AG04450 (cell line): ENCODE measurements at places on chromosomes 3 and 15. TPM values are rescaled to one million over a fixed set of nuclear protein-coding genes. Genes with fewer than 3 reads are reported as not detected.

DNA sequence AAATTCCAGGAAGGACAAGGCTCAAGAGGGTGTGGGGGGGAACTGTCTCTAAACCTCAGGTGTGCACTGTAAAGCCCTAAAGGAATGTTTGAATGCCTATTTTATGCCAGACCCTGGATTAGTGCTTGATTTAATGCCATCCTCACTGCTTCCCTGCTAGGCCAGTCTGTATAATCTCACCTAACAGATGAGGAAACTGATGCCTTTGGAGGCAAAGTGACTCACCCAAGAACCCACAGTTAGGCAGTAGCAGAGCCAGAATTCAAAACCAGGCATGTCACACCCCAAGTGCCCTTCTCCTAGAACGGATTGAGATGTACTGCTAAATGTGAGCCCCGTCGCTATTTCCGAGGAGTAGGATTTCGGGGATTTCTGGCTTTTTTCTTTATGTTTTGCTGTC, 7.8 kb downstream of the CAMK1 start:
- no peak for DNase-seq

Gene DUOX1
- polyA plus RNA-seq, result not detected in 2 replicates

Gene ISG20
- polyA plus RNA-seq, result 5.2 and 5.5 TPM in 2 replicates

Gene SPATA12
- polyA plus RNA-seq, result not detected in 2 replicates

DNA sequence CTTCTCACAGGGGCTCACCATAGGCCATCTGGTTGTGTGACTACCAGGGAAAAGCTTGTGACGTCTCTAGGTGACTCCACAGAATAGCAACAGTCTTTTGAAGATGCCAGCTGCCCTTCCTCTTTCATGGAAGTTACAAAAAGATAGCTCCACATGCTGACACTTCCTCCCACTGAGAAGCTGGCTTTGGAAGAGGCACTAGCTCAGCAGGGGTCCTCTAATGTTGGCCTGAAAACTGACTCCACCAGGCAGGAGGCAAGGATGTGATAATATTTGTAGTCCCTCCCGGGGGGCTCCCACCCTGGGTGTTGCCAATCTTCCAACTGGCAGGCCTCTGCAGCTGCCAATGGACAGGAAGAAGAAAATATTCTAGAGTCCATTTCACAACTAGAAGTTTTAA, 343.5 kb downstream of the NEK10 start:
- no peak for DNase-seq

DNA sequence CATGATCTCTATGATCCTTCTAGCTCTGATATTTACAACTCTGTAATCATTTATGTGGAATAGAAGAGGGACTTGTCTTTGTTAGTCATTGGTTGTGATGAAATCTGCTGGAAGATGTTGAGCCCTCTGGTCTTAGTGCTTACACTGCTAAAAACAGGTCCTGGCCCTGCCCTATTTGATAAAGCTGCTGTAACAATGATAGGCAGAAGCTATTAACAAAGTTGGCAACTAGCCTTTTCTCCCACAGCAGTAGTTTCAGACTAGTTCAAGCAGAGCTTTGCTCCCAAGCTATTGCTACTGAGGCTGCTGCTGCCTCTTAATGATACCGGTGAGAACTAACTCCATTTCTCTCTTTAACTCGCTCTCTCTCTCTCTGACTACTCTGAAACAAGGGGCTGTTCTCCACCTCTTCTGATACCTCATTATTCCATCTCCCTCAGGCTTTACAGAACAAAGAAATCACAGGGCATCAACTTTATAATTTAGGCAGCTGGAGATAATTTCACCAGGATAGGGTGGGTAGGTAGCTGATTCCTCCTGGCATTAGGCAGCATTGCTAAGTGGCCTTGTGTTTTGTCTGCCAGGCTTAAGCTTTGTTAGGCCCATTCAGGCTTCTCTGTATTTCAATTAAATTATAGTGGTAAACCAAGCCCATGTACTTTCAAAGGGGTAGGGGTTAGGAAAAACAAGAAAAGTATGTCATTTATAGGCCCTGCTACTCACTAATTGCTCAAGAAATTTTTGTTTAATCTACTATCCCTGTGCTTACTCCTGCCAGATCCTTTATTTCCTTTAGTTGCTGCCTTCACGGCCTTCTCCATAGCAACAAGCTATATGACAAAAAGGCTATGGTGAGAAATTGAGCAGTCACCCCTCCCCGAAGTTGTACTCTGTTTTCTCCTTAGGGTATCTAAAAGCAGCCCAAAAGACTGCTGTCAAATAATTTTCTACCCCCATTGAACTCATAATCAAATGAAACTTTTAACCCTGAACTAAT, 139.6 kb downstream of the RBPMS2 start:
- DNase-seq, result peak; percentile 42

DNA sequence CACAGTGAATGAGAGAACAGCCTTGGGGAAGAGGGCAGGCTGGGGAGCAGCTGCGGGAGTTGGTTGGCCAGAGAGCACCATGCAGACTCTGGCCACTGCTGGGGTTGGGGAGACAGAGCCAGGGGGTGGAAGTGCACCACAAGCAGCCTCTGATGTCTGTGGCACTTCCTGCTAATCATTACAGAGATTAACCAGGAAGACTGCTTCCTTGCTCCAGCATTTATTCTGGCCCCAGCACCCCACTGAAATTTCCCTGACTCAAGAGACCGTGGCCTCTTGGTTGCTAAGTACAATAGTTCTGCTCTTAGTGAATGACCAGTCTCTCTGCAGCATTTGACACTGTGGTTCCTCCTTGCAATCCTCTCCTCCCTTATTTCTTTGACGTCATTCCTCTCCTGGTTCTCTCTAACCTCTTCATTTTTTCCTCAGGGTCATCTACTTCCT, 266.2 kb upstream of the ROPN1 start:
- no peak for DNase-seq

Gene CKMT1A
- not detected in 2 replicates for polyA plus RNA-seq

Gene SPSB4
- polyA plus RNA-seq, result not detected in 2 replicates

- no peak for DNase-seq
These were observed 93.4 kb downstream of the ABHD5 start for GRCh38 chr3:43783987-43784639.

DNA sequence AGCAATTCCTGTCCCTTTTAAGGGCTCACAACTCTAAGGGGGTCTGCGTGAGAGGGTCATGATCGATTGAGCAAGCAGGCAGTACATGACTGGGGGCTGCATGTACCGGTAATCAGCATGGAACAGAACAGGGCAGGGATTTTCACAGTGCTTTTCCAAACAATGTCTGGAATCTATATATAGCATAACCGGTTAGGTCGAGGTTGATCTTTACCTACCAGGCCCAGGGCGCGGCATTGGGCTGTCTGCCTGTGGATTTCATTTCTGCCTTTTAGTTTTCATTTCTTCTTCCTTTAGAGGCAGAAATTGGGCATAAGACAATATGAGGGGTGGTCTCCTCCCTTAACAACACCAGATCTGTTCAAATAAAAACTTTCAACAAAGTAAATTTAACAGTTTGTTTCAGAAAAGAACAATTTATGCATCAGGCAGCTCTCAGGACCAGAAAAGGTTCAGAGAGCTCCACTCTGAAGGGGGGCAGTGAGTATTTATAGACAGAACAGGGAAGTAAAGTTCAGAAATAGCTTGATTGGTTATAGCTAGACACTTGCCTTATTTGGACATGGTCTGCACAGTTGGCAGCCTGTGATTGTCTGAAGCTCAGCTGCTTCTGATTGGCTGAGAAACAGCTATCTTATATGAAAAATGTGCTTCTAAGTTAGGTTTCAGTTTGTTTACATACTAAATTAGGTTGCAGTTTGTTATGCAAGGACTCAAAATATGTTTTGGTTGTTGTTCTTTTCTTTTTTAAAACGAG, 17.2 kb upstream of the B4GALT4 start:
- no peak for DNase-seq

Gene LIPH
- 0.02 and 0.06 TPM in 2 replicates for polyA plus RNA-seq

Gene B3GALNT1
- polyA plus RNA-seq, result 8.2 and 8.8 TPM in 2 replicates

DNA sequence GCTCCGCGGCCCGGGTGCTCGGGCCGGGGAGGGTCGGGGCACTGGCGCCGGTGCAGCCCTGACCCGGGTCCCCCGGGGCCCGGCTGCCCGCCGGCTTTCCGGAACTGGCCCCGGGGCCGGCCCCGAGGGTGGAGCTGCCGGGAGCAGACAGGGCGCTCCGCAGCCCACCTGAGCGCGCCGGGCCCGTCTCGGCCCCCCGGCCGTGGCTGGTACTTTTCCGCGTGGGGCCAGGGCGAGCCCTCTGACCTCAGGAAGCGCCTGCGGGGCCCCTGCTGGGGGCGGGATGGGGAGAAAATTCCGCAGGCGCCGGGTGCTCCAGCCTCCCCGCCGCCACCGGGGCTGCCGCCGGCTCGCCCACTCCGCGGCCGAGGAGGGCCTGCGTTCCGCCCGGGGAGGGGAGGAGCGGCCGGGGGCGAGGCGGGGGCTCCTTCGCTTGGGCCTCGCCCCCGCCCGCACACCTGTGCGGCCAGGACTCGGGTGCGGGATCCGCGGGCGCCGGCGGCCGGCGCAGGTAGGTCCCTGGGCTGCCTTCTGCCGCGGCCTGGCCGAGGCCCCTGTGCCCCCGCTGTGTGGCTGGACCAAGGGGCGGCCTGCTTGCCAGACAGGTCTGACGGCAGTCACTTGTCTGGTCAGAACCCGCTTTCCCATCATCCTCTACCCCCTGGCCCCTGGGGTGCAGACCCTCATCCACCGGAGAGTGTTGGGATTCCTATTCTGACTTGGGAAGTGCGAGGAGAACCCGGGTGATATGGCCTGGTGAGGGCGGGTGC, 3.5 kb downstream of the FURIN start:
- DNase-seq, result no peak
